ENCODE measurements at places on chromosomes 12 and 14.
A peak's percentile ranks its signal among the peaks of the same experiment; 100 is the strongest.

- no peak for DNase-seq
Measured at GRCh38 chr12:56192582-56192981, 3.3 kb upstream of the SMARCC2 start.

DNA sequence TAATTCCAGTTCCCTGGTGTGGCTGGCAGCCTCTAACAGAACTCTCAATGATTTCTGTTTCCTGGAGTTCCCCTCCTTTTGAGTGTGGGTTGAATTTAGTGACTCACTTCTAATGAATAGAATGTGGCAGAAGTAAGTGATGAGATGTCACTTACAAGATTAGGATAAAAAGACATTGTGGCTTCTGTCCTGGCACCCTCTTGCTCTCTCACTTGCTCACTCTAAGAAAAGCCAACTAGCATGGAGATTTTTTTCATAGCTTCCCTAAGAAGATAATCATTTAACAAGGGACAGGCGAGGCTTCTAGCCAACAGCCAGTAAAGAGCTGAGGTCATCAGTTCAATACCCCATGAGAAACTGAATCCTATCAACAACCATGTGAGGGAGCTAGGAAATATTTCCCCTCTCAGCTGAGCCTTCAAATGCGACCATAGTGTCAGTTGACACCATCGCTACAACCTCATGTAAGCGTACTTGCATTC is 156.7 kb downstream of the TMTC3 start:
- DNase-seq, result peak; percentile 4

- no peak for DNase-seq
Measured at GRCh38 chr12:19245106-19245505, 115.6 kb downstream of the PLEKHA5 start.

DNA sequence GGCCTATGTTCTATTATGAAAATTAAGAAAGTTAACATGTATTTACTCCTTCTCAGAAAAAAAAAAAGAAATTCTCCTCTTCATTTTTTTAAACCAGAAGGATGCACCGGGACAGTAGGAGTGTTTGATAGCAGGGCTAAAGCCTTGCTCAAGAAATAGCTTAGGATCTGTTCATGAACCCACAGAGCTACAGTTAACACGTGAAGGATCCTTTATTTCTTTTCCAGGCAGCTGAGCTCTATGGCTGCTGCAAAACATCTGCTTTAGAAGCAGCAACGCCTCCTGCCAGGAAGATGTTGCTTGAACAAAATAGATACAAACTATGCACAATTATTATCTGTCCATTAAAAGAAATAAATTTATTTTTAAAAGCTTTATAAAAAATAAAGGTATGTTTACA is 254.8 kb downstream of the PRKD1 start:
- no peak for DNase-seq

- DNase-seq, result peak; percentile 71
Measured at GRCh38 chr14:20624495-20625070, 16.9 kb downstream of the OR6S1 start.

GRCh38 chr12:52543985-52544883 is 8.7 kb downstream of the KRT71 start:
- DNase-seq, result no peak

DNA sequence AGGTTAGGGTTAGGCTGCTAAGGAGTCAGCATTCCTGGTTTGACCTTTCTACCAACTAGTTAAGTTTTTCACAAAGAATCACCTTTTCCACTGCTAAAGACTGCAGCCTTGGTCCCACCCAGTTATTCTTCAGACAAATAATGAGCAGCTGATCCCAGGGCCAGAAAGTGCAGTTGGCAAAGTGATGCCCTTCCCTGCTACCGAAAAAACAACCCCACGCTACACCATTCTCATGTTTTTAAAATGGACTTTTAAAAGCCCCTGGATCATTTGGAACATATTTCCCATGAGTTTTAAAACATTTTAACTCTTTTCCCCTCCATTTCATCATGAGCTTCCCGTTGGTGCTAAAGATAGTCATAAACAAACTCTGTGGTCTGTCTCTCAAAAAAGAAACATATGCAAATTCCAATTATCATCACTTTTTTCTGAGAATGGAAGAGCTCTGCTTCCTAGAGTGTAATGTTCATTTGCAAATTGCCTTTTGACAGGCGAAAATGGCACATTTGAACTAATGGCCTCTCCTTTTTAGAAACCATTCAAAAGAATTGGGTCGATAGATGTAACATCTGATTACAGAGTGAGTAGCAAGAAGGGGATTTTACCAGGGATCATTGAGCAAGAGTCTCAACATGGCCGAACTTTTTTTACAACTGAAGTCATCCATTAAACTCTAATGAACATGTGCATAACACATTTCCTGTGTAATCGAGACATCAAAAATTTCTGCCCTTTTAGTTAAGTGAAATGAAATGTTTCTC is 129.3 kb upstream of the RAP1B start:
- peak; percentile 68 for DNase-seq

DNA sequence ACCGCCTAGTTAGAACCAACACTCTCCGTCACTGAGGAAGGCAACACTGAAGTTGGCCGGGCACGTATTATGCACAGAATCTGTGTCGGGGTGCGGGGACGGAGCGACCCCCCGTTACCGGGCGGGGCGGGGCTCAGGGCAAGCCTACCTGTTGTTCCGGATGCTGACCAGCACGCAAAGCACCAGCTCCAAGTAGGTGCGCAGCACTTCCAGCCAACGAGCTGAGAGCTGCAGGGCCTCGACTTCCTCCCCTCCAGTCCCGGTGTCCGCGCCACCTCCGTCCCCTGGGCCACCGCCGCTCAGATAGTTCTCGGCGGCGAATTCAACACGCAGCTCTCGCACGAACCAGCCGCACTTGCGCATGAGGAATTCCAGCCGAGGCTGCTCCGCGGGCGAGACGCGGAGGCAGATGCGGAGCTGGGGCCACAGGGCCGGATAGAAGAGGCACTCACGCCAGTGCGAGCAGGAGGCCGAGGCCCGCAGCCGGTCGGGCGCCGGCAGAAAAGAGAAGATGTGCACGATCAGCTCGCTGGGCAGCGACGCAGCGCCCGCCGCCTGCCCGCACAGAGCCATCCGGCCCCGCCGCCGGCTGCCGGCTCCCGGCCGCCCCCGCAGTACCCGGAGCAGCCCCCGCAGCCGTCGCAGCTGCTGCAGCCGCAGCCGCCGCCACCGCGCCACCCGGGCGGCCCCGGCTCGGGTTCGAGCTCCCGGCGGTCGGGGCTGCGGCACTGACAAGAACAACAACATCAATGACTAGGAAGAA is 636 bp downstream of the FBXO33 start:
- peak; percentile 72 for DNase-seq

DNA sequence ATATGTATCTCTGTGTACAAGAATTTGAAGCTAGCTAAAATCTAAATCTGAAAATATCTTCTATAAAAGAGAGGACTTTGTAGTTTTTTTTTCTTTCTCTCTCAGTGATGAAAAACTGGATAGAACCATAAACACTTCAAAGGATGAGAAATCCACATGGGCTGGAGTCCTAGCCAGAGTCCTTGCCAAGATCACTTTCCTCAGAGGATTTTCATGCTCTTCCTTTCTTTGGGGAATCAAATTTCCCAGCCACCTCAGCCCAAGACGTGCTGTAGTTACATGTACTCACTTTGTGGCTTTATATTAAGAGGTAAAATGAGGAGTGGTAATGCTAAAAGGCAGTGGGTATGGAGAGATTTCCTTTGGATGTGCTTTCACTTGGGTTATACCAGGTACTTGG is 110.3 kb downstream of the SLC38A1 start:
- no peak for DNase-seq

DNA sequence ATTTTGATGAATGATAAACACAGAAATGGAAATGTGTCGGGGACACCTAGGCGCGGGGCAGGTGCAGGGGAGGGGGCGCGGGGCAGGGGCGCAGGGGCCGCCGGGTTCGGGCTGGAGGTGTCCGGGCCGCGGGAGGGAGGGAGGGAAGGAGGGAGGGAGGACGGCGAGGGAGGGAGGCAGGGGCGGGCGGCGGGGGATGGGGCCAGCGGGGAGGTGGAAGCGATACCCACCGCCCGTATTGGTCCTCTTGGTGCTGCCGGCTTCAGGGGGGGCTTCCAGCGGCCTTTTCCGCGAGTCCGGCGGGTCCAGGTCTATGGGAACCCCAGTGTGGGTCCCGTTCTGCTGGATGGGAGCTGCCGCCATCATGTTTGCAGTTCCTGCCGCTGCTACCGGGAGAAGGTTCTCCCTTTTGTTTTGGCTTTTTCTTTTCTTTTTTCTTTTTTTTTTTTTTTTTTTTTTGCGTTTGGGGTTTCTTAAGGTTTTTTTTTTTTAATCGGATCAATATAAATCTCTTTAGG is 703 bp downstream of the NOVA1 start:
- DNase-seq, result no peak

GRCh38 chr12:106226884-106227640 is 20.8 kb downstream of the CKAP4 start:
- DNase-seq, result no peak

GRCh38 chr12:88509347-88509746 is 70.9 kb downstream of the KITLG start:
- DNase-seq, result no peak

- peak; percentile 55 for DNase-seq
Measured at GRCh38 chr12:104722601-104723534, 235.2 kb downstream of the SLC41A2 start.

- DNase-seq, result no peak
Measured at GRCh38 chr12:27552235-27552634, 28.2 kb downstream of the PPFIBP1 start.

- DNase-seq, result no peak
Measured at GRCh38 chr14:73258845-73259611, 21.7 kb downstream of the PAPLN start.

DNA sequence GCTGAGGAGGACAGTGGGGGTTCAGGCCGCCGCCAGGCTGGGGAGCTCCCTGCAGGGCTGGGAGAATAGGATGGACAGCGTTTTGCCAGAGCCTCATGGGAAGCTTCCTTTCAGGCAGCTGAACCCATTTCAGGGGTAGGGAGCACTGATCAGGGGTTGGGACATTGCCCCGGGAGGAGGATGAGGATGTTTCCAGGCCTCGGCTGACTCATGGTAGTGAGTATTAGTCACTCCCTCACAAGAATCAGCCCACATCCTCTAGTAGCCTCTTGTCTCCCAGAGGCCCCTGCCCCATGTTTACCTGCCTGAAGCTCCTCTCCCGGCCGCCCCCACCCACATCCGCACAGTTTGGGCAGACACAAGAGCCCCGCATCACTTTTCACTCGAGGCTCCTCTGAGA is 89.8 kb downstream of the ZFP36L1 start:
- DNase-seq, result no peak

GRCh38 chr12:112823582-112824149 is 32.1 kb downstream of the RPH3A start:
- no peak for DNase-seq

GRCh38 chr12:102722147-102722546 is 194.9 kb downstream of the PAH start:
- no peak for DNase-seq

- DNase-seq, result no peak
Measured at GRCh38 chr12:92764831-92765230, 62.0 kb downstream of the PLEKHG7 start.

GRCh38 chr12:89231686-89232085 is 120.6 kb downstream of the DUSP6 start:
- no peak for DNase-seq

DNA sequence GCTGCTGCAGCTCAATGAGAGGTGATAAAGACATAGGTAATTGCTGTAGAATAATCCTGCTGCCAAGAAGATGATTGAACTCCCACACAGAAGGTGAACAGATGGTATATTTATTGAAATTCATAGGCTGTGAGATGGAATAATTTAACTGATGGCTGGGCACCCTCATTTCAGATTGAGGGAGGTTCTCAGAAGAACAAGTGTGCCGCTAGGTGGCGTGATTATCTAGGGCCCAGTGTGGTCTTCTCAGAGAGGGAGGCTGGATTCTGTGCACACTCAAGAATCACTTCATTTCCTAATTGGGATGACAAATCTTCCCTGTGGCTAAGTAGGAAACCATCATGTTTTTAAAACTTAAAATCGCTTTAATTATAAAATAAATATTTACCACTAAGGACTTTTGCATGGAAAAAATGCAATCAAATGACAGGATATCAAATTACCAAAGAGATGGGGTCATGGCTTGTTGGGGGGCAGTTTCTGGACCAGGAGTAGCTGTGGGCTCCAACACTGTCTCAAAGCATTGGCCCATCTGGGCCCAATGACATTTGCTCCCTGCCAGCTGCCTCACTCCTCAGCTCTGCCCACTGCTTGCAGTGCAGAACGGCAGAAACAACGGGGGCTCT is 132.3 kb downstream of the SNAPC1 start:
- no peak for DNase-seq

DNA sequence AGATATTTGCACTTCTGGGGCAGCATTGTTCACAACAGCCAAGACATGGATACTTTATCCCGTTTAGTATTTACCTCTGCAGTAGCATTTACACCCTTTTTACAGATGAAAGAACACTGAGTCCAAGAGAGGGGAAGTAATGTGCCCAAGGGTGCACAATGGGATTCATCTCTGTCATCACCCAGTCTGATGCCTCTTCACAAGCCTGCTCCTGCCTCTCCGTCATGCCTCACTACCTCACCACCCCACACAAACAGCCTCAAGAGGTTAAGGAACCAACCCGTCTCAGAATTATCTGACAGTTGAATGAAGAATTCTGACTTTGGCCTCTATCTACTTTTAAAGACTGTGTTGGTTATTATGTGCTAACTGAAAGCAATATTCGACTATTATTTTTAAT is 368.4 kb downstream of the ATP23 start:
- DNase-seq, result no peak

GRCh38 chr12:25675808-25676207 is 122.7 kb upstream of the LMNTD1 start:
- DNase-seq, result no peak

- DNase-seq, result no peak
Measured at GRCh38 chr14:33914676-33915516, 36.0 kb downstream of the EGLN3 start.

DNA sequence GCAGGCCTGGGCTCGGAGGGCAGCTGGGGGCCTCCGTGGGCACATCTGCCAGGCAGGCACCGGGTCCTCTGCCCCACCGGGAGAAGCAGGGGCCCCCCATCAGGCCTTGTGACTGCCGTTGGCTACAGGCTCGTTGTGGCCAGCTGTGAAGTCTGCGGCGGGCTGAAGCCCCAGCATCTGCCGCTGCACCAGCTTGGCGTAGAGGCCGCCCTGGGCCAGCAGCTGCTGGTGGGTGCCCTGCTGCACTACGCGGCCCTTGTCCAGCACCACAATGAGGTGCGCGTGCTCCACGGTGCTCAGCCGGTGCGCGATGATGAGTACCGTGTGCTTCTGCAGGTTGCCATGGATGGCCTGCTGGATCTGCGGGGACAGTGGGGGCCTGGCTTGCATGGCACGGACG is 33.9 kb upstream of the VPS37B start:
- DNase-seq, result no peak

- DNase-seq, result no peak
Measured at GRCh38 chr12:102961466-102961855, 4.0 kb downstream of the ASCL1 start.

- no peak for DNase-seq
Measured at GRCh38 chr12:122137681-122138080, 36.3 kb downstream of the IL31 start.

- no peak for DNase-seq
Measured at GRCh38 chr12:74408601-74409166, 129.0 kb upstream of the ATXN7L3B start.

DNA sequence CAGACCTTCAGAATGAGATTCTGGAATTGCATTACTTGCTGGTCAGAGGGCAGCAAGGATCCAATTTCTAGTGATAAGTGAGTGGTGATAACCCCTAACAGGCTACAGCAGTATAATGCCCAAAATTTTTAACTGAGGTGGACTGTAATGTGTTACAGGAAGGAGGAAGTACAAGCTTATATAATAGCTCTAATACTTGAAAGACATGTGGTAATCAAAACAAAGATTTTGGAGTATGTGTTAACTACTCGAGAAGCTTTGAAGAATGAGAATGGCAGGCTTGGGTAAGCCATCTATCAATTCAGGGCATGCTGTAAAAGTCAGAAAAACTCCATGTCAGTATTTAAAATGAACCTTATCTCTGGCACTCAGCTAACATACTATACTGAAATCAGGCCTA is 70.5 kb downstream of the ANKS1B start:
- no peak for DNase-seq

Measured in GM06990 (cell line).